ENCODE measurements at places on chromosomes 2 and 18.

DNA sequence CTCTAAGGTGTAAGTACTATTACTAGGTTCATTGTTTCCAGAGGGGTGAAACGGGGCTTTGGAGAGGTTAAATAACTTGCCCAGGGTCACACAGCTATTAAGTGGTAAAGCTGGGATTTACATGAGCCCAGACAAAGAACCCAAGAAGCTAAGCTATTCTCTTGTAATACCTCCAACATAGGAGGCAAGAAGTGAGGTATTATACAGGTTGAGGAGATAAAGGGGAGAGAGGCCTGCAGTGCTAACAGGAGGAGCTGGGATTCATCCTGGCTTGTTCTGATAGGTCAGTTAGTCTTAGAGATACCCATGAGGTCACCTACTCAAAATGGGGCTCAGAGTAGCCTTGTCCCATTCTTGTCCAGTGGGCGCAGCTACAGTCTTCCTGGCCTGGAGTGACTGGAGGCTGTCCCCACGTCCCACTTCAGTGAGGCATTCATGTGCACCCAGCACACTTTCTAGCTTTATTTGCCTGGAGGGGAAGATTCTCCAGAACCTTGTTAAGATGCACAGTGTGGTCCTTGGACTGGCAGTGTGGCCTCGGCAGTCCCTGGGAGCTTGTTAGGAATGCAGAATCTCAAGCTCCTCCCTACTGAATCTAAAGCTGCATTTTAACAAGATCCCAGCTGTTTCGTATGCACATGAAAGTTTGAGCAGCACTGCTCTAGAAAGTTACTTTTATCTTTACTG is 63.5 kb downstream of the MEIS1 start:
- DNase-seq: no peak

- DNase-seq: no peak
Observed at GRCh38 chr2:101540518-101540917, 65.6 kb upstream of the RFX8 start.

- DNase-seq: no peak
Observed at GRCh38 chr2:129015397-129016285, 697.0 kb upstream of the HS6ST1 start.

- DNase-seq: no peak
Observed at GRCh38 chr2:181949047-181949446, 36.6 kb upstream of the PPP1R1C start.

GRCh38 chr2:128607440-128607839 is 288.8 kb upstream of the HS6ST1 start:
- DNase-seq: no peak

GRCh38 chr18:77884454-77884853 is 634.8 kb downstream of the GALR1 start:
- DNase-seq: no peak

GRCh38 chr2:149536649-149537048 is 50.9 kb downstream of the MMADHC start:
- no peak for DNase-seq

GRCh38 chr2:170106102-170106840 is 71.7 kb upstream of the MYO3B start:
- DNase-seq: no peak

DNA sequence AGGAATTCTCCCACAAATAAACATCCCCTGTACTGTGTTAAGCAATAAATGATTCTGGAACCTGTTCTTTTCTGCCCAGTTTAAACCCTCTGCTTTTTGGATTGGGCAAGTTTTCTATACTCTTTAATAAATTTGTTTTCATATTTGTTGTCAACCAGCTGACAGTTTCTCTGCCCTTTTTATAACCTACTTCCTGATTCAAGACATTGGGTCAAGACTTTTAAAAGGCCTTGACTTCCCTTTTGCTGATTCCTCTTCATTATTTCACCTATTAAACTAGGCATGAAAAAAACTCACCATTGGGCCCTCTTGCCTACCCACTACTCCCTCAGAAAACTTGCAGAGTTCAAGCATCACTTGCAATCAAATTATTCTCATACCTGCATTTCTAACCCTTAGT is 459.5 kb downstream of the ARHGAP15 start:
- DNase-seq: no peak
